C1 segment of cervical spinal cord (tissue), 14 donors: ENCODE measurements at places on chromosomes 1 and 21.
A peak's percentile ranks its signal among the peaks of the same experiment; 100 is the strongest.

- no peak for DNase-seq
Observed at GRCh38 chr1:50332941-50333594, 90.2 kb downstream of the DMRTA2 start.

DNA sequence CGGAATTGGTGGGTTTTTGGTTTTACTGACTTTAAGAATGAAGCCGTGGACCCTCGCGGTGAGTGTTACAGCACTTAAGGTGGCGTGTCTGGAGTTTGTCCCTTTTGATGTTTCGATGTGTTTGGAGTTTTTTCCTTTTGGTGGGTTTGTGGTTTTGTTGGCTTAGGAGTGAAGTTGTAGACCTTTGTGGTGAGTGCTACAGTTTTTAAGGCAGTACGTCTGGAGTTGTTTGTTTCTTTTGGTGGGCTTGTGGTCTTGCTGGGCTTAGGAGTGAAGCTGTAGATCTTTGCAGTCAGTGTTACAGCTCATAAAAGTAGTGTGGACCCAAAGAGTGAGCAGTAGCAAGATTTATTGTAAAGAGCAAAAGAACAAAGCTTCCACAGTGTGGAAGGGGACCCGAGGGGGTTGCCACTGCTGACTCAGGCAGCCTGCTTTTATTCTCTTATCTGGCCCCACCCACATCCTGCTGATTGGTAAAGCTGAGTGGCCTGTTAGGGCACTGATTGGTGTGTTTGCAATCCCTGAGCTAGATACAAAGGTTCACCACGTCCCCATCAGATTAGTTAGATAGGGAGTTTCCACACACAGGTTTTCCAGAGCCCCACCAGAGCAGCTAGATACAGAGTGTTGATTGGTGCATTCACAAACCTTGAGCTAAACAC, 20.9 kb downstream of the HENMT1 start:
- DNase-seq = no peak

DNA sequence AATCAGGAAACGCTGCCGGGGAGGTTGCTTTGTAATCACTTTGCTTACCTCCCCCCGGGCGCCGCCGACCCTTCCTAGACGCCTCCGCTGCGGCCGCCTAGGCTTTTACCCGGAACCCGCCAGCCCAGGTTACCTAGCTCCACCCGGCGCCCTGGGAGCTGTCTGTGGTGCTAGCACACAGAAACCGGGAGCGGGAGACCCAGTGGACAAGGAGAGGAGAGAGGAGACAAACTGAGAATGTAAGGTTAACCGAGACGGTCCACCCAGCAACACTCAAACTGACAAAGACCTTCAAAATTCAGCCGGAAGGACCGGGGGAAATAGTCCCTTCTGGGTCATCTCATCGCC, 9.8 kb downstream of the BARHL2 start:
- DNase-seq = no peak

- DNase-seq = no peak
Observed at GRCh38 chr1:9466780-9467758, 72.2 kb upstream of the SLC25A33 start.

GRCh38 chr1:166066107-166066506, 100.7 kb downstream of the FAM78B start:
- no peak for DNase-seq

- no peak for DNase-seq
Observed at GRCh38 chr1:227548119-227548397, 15.3 kb upstream of the ZNF678 start.

GRCh38 chr1:154095456-154096060, 59.3 kb downstream of the NUP210L start:
- no peak for DNase-seq

GRCh38 chr21:27595716-27596115, 628.8 kb upstream of the ADAMTS5 start:
- DNase-seq = no peak

DNA sequence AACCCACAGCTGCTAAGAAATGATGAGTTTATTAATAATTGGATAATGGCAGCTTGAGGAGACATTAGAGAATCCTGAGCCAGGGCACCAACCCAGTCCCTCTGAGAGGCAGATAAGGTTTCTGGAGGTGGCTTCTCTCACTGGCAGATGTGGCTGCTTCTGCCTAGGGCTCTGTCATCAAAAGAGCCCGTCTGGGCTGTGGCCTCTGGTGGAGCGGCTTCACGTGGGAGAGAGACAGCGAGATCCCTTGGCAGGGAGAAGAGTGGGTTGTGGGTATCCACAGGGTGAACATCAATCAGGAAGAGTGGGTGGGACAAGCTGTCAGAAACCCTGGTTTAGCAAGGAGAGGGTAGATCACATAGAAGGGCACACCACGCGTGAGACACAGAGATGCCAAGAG, 30.0 kb downstream of the VWA5B1 start:
- DNase-seq = no peak

DNA sequence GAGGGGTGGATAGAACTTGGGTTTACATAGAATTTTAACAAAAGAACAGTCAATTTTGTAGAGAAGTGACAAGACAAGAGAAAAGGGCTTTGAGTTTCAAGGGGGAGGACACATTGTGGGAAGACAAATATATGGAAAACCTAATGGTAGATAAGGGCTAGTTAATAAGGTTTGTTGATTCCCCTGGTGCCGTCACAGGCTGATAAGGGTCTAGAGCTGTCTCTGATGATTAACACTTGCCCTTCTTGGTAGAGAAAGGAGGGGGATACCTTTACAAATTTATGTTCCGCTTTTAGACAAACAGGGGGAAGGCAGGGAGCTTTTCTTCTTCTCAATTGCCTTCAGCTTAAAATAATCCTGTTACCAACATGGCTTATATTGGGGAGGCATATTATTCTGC, 124.3 kb downstream of the ETS2 start:
- no peak for DNase-seq

GRCh38 chr1:2311184-2312032, 79.9 kb downstream of the MORN1 start:
- no peak for DNase-seq

GRCh38 chr1:81670286-81670685, 130.4 kb upstream of the ADGRL2 start:
- DNase-seq = peak; percentile 23

GRCh38 chr1:222461941-222462340, 86.0 kb downstream of the HHIPL2 start:
- no peak for DNase-seq

DNA sequence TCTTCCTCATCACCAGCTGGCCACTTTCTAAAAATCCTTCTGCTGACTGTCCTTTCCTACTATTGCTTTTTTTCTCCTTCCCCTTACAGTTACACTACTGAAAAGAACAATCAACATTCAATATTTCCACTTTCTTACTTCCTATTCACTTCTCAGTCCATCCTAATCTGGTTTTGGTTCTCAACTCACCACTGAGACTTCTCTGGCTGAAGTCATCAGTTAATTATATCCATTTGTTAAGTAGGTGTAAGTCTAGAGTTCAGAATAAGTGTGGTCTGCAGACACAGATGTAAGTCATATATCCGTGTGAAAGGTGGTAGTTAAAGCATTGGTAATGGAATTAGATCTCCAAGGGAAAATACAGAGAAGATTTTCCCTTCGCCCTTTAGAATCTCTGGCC, 21.4 kb downstream of the PEA15 start:
- DNase-seq = no peak

- DNase-seq = no peak
Observed at GRCh38 chr1:20280341-20280740, 10.3 kb upstream of the VWA5B1 start.

DNA sequence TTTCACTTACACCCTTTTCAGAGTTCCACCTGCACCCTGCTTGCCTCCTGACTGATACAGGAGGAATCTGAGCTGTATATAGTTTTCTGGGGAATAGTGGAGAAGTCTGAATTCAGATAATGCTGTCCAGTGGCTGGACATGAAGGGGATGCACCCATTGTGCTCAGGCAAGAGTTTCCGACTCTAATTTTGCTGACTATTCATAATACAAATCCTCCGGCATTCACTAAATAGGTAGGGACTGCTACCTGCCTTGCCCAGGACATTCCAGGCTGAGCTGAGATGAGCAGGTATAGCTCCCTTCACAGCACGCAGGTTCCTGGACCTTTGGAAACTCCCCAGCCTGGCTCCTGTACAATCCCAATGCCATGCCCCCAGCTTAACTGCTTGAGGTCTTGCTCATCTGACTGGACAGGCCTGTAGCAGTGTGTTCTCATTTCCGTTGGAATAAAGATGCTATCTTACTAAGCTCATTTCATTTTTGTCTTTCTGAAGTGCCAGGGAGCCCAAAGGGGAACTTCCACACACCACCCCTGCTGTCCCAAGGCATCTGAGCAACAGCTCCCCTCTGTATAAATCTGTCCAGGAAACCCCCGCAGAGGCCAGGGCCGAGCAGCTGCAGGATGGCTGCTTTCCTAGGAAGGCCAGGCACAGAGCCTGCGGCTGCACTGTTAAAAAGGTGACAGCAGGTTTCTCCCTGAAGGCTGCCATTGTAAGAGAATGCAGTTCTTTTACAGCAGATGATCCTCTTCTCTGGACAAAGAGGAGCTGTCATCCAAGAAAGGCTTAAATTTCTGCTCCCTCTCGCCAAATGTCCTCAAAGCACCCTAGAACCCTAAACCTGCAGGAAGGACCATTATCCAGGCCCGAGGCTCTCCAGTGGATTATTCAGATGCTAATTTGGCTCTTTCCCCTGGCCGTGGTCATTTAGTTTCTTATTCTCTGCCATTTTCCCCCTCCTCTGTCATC, 21.7 kb upstream of the VASH2 start:
- DNase-seq = no peak

GRCh38 chr1:246428542-246429308, 78.4 kb downstream of the SMYD3 start:
- no peak for DNase-seq

DNA sequence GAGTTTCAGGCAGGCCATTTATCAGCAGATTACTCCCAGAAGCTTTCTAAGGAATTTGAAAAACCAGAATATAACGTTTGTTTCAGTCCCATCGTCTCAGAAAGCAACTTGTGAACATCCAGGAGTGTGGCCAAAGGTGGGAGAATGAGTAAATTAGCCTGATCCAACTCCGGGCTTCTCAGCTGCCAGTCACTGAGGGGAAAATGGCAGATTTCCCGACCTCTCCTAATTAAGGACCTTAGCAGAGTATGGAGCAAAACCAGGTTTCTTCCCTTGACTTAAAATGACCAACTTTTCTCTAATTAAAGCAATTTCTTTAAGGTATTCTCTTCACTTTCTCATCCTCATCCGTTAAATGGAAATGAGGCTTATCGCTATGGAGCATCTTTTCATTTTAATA, 1.0 kb downstream of the CORT start:
- no peak for DNase-seq

DNA sequence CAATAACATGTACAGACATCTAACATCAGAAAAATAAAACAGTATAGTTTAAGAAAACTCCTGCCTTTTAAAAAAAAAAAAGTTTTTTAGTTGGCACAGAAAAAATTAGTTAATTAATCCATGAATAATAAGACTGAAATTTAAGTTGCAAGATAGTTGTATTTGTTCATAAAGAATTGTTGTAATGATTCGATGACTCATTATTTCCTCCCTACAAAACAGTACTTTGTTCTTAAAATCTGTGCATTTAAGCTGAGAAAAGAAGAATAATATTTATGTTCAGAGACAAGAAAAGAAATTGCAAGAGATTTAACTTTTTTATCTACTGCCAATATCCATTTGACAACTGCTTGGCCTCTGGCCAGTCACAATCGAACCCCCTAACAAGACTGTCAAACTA, 894.7 kb downstream of the ADGRL2 start:
- no peak for DNase-seq

DNA sequence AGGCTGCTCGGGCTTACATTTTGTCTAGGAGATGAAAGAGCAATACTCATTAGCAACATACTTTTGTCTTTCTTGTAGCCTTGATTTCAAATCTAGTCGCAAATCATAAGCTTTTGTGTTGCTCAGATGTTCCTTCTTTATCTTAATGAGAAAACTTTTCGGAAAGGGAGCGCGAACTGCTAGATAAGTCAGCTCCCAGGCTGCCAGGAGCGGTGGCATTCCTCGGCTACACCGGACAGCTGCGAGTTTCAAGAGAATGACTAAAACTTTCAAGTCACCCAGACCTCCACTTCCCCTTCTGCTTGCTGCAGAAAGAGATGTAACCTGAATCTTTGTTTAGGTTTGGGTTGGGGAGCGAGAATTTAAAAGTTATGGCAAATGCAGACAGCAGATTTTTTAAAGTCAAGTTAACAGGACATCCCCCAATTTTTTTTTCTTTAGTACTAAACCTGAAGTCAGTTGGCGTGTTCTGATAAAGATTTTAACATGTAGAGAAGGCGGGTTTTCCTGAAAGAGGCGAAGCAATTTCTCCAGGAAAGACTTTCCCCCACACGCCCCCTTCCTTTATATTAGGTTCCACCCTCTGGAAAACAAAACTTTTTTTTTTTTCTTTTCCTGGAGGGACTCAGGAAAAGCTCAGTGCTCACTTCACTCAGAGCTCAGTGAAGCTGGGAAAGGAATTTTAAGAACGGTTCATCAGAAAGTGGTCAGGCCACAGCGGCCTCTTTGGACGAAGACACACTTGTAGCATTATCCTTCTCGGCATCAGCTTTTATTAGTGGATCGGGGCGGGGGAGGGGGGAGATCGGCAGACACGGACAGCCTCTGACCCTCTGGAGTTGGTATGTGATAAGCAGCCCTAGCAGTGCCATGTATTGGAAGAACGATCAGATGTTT, at the start of gene LHX8:
LHX8 (plus strand) TSS at position 639 of the 897 bp plus-strand sequence. CDS start 2,227 bp downstream, outside the sequence.
- DNase-seq = no peak

DNA sequence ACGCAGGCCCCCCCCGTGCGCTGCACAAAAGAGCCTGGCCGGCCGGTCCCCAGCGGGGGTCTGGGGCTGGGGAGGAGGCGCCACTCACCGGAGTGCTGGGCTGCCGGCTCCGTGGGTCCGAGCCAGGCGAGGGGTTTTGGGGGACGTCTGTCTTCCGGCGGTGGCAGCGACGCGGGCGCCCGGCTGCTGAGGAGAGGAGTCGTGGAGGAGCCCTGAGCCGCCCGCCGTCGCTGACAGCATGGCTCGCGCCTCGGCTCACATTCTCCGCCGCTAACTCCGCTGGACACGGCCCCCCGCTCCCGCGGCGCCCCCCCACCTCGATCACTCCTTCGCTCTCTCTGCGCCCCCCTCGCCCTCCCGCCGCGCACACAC, 649 bp downstream of the AHDC1 start:
- no peak for DNase-seq

GRCh38 chr1:9890224-9890731, 19.8 kb downstream of the CTNNBIP1 start:
- no peak for DNase-seq

- DNase-seq = no peak
Observed at GRCh38 chr1:119782631-119783325, 14.1 kb upstream of the HMGCS2 start.

- DNase-seq = no peak
Observed at GRCh38 chr1:6008084-6008415, 15.8 kb upstream of the NPHP4 start.

DNA sequence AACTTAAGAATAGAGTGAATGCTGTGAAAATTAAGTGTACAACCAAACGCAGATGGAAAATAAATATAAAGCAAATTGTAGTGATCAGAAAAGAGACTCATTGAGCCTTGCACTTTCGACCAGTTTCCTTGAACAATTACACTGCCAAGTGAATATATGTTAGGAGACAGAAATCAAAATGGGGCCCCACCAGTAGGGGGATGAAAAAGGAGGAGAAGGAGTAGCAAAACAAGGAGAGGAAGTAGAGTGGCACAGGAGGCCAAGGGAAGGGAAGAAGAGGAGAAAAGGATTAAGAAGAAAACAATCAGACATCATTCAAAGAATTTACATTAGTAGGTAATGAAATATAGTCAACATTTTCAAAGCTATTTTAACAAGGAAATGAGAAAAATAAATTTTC, 1770.6 kb downstream of the PLA2G4A start:
- DNase-seq = no peak

GRCh38 chr1:19797827-19798226, 1.9 kb downstream of the TMCO4 start:
- DNase-seq = no peak

- no peak for DNase-seq
Observed at GRCh38 chr1:161388639-161389038, 21.0 kb upstream of the CFAP126 start.

GRCh38 chr1:2448098-2448445, 28.0 kb upstream of the PLCH2 start:
- DNase-seq = no peak
